ENCODE measurements at places on chromosomes 5 and 9. TPM values are rescaled to one million over a fixed set of nuclear protein-coding genes. Genes with fewer than 3 reads are reported as not detected.

DNA sequence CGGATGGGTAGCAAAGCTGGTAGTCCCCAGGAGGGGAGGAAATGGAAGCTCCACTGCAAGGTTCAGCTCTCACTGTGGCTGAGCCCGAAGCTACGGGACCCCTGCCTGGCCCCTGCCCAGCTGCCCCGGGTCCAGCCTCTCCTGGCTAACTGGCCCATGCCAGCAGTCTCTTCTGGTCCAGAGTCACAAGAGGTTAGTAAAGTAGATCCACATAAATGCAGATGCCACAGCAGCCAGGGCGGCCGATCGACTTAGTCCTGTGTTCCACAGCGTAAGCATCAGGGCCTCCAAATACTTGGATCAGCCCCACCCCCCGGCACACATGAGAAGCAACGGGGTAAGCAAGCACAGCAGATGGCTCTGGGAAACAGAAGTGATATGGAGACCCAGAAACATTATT is 42.1 kb downstream of the MRPL36 start:
- no peak for DNase-seq

Gene FOXE1
- total RNA-seq, result not detected

GRCh38 chr9:5122116-5122515 is 63.3 kb downstream of the INSL6 start:
- no peak for DNase-seq

GRCh38 chr5:120207129-120207528 is 257.0 kb upstream of the PRR16 start:
- no peak for DNase-seq

DNA sequence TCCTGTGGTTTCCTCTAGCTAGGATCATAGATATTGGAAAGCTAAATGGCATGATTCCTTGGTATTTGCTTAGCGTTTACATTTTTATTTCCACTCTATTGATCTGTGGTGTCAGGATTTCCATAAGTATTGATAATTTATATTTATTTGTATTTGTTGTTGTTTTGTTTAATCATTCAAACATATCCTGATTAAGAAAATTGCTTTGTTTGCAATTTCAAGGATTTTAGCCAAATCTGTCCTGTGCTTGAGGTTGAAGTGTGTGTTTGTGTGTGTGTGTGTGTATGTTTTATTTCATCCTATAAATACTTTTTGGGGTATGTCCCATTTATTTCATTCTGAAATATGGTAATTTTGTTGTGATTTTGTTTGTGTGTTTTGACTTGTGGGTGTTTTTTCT is 1884.1 kb upstream of the CDH6 start:
- DNase-seq, result no peak

DNA sequence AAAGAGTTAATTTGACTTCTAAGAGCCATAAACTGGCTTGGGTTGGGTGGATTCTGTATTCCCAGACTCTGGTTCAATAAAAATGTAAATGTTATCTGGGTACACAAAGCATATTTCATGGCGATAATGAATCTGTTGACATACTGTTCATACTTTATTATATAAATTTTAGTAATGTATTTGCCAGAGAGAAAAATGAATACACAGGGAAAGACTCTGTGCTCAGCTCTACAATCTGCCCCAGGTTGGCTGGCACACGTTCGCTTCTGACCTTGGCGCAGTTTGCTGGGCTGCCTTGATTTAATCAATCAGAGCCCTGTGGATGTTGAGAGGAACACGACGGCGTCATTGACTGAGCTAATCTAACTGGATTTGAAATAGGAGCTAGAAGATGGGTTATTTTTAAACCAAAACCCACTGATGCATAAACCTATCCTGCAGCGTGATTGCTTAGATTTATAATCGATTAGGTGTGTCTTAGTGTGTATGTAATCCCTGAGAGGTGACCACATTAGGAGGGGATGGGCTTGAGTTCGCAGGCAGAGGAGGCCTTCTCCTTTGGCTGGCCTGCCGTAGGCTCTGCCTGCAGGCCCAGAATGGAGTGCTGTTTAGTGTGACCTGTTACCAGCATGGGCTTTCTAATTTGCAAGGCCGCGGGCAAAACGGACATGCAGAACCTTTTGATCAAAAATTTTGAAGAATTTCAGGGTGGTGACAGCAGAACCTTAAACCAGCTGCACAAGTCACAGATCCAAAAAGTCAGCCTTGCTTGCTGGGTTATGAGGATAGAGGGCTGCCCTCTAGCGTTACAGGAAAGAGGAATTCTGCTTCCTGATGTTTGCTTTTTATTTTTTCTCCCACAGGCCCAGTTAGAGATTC is 3.9 kb upstream of the ADCY2 start:
- DNase-seq, result no peak

DNA sequence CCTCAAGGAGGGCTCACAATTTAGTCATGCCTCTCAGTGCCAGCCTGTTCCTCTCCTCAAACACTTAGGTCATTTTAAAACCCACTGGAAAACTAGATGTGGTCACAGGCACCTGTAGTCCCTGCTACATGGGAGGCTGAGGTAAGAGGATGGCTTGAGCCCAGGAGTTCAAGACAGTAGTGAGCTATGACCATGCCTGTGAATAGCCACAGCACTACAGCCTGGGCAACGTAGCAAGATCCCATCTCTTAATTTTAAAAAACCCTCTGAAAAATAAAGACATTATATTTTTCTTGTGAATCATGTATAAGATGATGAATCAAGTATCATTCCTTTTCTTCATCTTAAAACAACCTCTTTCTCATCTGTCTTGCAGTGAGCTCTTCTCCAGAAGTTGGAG is 45.8 kb downstream of the KLF4 start:
- no peak for DNase-seq

Data from B cell (primary cell).